ENCODE measurements at places on chromosomes 2 and 18.

- no peak for DNase-seq
Measured at GRCh38 chr2:23388294-23388693, 3.3 kb downstream of the KLHL29 start.

- DNase-seq: peak; percentile 50
Measured at GRCh38 chr2:54103454-54104314, 11.7 kb upstream of the ACYP2 start.

GRCh38 chr18:3217948-3218647 is 1.7 kb downstream of the MYOM1 start:
- DNase-seq: no peak

- DNase-seq: no peak
Measured at GRCh38 chr2:105674401-105674800, 70.3 kb upstream of the NCK2 start.

- no peak for DNase-seq
Measured at GRCh38 chr2:120758181-120759144, 22.8 kb downstream of the GLI2 start.

Measured in activated naive CD4-positive, alpha-beta T cell treated with anti-CD3 and anti-CD28 coated beads for 36 hours (primary cell).